ENCODE measurements at places on chromosomes 2 and 18. TPM values are rescaled to one million over a fixed set of nuclear protein-coding genes. Genes with fewer than 3 reads are reported as not detected.

The SEPTIN2 gene
- 250 TPM for total RNA-seq

The CYRIA gene
- total RNA-seq: 3.1 TPM

The SCN1A gene
- 0.39 TPM for total RNA-seq

DNA sequence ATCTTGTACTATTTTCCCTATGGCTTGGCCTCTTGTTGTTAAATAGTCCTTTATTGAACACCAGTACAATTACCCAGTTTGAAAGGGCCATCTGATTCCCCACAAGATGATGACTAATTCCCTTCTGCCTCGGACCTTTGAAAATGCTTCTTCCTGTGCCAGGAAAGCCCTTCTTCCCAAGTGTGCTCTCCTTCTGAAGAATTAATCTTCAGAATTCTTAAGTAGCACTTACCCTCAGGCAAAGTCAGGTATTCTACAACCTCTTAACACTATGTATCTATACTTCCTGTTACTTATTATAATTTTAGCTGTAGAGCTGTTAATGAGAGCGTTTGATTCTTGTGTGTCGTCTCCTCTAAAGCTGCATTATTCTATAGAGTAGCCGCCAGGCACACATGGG lies 28.6 kb upstream of the MEX3C start:
- no peak for DNase-seq

DNA sequence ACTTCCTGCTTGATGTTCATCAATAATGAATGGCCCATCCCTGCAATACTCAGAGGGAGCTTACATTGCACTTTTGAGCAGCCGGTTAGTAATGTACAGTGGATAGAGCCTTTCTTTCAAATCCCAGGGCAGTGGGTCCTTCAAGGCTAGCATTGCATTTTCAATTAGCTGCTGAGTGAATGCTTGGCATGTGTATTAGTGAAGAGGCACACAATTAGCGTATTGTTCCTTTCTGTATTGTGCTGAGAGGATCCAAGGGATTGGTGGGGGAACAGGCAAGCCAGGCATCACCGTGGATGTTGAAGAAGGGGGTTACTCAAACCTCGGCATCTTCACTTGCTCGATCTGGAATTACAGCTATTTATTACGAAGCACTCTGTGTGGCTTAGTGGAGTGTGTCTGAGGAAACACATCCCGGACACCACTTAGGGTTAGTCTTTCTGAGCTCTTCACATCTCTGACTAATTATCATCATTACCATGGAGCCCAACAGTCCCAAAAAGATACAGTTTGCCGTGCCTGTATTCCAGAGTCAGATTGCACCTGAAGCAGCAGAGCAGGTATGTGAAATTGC lies at the start of gene PPP1R1C:
TSS of gene PPP1R1C (plus strand) at position 222 of the 574 bp plus-strand sequence. CDS start at position 480, 258 bp downstream.
- DNase-seq: no peak

GRCh38 chr2:191521608-191522208 lies 156.2 kb upstream of the NABP1 start:
- DNase-seq: no peak

- DNase-seq: no peak
These were observed 70.9 kb downstream of the NFATC1 start for GRCh38 chr18:79466591-79466990.

DNA sequence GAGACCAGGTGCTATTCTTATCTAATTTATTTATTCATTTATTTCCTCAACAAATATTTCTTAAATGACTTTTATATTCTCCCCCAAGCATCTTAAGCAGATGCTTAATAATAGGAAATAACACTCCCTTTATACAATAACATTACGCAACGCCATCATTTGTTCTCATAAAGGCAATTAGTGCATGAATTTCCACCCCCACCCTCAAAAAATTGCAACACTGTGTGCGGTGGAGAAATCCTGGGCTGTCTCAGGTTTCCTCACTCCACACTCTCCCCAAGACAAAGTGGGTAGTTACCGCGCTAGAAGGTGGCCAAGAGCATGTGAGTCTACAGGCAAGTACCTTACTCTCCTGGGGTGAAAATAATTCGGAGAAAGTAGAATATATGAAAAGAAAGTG lies 37.0 kb upstream of the CTDP1 start:
- DNase-seq: no peak

DNA sequence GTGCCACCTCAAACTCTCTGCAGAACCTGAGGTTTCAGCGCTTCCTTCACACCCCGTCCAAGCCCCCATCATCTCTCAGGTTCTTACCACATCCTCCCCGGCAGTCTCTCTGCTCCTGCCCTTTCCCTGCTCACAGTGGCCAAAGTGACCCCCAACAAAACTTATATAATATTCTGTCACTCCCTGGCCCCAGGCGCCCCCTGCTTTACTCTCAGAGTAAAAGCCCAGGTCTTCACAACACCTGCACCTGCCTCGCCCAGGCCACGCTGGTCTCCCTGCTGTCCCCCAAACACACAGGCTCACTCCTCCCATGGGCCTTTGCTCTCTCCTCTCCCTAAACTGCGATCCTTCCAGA lies 6.4 kb downstream of the ITGB1BP1 start:
- no peak for DNase-seq

DNA sequence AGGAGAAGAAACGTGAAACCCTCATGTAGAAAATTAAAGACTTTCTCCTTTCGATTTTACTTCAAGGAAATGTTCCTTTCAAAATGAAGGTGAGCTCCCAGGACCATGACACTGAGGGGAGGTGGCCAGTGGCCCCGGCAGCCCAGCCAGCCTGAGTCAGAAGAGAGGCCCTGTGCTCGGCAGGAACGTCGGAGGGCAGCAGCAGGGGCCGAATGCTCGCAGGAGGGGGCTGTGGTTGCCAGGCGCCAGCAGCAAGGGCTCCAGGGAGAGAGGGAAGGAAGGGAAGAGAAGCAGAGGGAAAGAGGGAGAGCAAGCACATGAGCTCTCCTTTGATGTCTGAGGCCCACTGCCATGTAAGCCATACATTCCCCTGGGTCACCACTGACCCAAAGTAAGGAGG lies 73.3 kb upstream of the ACKR3 start:
- no peak for DNase-seq

GRCh38 chr18:26470011-26470637 lies 78.2 kb downstream of the KCTD1 start:
- no peak for DNase-seq

GRCh38 chr2:42602218-42602875 lies 33.9 kb downstream of the MTA3 start:
- no peak for DNase-seq

DNA sequence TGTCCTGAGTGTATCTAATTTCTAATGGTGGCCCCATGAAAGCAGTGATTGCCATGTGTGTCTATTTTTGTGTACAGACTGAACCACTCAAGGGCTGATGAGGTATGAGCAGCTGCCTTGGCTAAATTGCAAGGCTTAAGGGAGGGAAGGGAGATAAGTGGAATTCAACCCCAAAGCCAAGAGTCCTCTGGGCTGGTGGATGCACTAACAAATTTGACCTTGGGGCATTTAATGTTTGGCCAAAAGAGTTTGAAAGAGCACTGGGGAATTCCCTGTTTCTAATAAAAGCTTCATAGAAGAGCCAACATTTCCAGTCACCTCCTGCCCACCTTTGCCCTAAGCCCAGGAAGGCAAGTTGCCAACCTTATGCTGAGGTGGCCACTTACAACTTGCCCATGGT lies 172.1 kb downstream of the SETBP1 start:
- DNase-seq: no peak

DNA sequence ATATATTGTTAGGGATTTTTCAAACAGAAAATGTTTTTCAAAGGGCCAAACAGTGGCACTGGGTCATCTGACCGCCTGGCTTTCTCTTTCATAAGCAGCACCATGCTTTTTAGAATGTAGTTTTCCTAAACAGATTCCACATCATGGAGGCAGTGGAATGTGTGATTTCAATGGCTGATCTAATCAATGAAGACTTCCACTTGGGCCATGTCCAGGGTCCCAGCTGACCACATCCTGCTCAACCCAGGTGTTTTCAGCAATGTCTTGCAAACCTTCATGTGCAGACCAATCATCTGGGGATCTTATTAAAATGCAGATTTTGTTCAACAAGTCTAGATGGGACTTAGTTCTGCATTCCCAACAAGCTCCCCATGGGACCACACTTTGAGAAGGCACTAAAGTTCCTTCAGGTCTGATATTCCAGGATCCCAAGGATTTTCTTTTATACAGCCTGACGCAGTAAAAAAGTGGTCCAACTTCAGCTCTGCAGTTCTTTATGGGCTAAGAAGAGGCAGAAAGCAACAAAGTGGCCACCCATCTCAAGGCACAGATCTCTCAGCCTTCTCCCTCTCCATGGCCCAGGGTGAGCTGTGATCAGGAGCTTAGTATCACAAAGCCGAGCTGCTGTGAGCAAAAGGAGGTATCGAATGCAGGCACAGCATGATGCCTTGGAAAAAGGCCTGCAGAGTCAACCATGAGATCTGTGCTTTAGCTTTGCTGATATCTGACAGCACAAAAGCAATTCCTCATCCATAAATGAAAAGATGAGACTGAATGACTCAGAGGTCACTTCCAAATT lies 3.7 kb downstream of the ALKAL2 start:
- DNase-seq: no peak

DNA sequence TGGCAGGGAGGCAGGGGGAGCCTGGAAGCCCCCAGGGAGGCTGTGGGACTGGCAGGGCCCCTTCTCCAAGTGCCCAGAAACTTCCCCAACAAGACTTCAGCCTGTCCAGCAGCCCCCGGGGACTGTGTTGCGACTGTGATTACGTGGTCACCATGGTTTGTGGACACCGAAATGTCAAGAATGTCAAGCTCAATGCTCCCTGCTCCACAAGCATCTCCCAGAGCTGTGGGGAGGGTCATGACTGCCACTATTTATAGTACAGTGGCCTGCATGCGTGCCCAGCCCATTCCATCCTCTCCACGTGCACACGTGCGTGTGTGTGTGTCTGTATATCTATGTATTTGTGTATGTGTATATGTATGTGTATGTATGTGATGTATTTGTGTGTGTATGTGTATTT lies 93.8 kb upstream of the MBOAT2 start:
- peak; percentile 57 for DNase-seq

GRCh38 chr2:54058449-54058848 lies 57.0 kb upstream of the ACYP2 start:
- DNase-seq: no peak

Measured in right cardiac atrium (tissue), 5 donors.